ENCODE measurements at places on chromosomes 2 and 18. TPM values are rescaled to one million over a fixed set of nuclear protein-coding genes. Genes with fewer than 3 reads are reported as not detected.

GRCh38 chr2:171516793-171517192 is 5.5 kb upstream of the CYBRD1 start:
- no peak for DNase-seq

- peak; percentile 88 for DNase-seq
These were observed at the start of gene CAVIN2 for GRCh38 chr2:191846515-191847476. Gene CAVIN2, minus strand, starts transcription at chr2:191847088. Its CDS starts 163 bp downstream, at chr2:191846925.

DNA sequence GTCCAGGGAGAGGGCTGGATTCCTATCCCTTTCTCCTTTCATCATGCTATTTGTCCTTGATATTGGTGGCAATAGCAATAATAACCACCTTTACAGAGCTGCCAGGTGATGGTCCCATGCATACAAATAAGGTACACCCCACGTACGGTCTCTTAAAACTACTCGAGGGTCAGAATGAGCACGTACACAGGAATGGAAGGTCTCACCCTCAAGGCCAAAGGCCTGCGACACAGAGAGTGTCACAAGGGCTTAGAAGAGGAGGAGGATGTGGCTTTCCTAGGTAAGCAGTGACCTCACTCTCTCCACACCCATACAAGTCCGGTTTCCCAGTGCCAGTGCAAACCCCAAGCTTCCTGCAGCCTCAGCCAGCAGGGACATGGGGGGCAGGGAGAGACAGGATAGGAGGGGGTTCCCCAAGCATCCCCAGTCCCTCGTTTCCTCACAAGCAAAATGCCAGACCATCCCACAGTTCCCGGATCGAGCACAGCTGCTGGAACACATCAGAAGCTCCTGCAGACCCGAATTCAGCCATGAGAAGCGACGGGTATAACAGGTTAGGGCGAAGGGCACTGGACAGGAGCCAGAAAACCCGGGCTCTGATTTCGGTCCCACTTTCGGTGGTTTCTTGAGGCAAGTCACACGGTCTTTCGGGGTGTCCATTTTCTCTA is 49.2 kb downstream of the PLB1 start:
- DNase-seq, result no peak

DNA sequence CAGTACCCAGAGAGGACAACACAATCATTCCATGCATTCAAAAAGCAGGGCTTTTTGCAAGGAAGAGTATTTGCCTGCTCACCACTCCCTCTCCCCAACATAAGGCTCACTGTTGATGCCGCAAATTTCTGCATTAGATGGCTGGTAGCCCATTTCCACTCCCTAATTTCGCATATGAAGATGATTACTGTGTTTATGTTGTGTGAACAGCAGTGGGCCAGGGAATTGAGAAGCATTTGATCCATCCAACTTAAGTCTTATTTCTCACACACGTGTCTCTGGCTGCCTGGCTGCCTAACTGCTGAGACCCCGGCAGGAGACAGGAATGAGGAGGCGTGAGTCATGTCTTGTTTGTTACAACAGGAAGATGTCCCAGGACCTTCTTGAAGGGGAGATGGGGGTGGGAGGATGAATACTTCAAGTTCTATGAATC is 294.1 kb downstream of the ALK start:
- peak; percentile 77 for DNase-seq

DNA sequence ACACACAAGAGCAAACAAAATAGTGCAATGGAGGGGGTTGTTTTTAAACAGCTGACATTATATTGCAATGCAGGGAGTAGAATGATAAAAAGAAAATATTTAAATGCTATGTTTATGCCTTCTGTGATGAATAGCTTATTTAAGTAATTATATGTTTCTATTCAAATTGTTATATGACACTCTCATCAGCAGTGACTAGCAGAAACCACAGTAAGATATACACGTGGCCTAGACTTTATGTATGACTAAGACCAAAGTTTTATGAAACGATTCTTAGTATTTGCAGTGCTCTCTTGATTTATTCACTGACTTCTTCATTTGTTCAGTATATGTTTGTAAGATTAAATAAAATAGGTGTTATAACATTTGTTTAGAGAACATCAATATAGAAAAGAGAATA is 26.1 kb upstream of the C1D start:
- no peak for DNase-seq

DNA sequence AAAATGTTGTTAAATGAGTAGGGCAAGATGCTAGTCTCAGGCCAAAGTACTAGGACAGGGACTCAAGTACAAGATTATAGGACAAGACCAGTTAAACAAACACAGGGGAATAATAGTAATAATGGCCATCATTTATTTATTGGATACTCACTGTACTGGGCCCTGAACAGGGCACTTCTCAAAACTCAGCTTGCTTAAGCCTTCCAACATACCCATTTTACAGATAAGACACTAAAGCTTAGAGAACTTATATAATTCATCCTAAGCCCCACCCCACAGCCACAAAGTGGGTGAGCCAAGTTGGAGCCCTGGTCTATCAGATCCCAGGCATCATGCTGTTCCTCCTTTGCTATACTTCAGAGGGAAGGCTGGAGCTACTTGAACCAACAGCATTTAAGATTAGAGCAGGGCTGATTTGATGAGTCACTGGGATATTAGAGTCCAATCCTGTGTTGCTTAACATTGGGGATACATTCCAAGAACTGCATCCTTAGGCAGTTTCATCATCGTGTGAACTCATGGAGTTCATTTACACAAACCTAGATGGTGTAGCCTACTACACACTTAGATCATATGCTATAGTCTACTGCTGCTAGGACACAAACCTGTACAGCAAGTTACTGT is 153.6 kb downstream of the MTCL1 start:
- DNase-seq, result peak; percentile 89

- no peak for DNase-seq
These were observed 22.9 kb upstream of the RPL37A start for GRCh38 chr2:216475767-216476166.

DNA sequence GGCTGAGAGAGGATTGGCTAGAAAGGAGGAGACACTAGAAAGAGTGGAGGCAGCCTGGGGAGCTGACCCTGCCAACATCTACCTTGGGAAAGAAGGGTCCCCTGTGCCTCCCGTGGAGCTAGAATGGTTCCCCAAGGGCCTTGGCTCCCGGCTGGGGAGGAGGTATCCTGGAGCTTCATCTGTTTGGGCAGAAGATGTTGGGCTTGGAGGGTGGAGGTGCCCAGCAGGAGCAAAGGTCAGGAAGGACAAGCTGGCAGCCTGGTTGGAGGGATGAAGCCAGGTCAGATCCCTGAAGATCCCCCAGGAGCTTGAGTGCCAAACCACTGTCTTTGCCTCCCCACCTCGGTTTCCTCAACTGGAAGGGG is 2.9 kb downstream of the ATP6V1B1 start:
- DNase-seq, result no peak

DNA sequence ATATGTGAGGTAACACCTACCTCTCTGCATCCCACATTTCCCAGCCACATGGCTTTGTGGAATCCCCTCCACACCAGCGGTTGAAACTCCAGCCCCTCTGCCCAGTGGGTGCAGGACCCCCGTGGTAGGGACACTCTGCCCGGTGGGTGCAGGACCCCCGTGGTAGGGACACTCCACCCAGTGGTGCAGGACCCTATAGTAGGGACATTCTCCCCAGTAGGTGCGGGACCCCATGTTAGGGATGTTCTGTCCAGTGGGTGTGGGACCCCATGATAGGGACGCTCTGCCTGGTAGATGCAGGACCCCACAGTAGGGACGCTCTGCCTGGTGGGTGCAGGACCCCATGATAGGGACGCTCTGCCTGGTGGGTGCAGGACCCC is 11.5 kb downstream of the COPS9 start:
- no peak for DNase-seq

DNA sequence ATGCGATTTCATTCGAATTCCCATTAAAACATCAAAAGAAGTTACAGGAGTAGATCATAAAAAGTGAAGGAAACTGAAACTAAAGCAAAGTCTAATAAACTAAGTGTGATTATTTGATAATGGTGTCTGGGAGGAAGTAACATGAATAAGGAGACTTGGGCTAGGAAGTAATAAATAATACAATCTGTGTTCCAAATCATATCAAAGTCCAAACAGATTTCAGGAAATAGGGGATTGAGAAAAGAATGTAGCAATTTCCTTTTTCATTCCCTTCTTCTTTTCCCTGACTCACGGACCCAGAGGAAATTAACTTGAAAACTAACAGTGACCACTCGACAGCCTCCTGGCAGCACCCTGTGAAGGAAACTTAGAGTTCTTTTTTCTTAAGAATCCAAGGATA is 758.4 kb upstream of the GCFC2 start:
- no peak for DNase-seq

GRCh38 chr18:43161528-43161927 is 46.0 kb upstream of the RIT2 start:
- no peak for DNase-seq

GRCh38 chr2:239905306-239905705 is 119.8 kb downstream of the NDUFA10 start:
- no peak for DNase-seq

DNA sequence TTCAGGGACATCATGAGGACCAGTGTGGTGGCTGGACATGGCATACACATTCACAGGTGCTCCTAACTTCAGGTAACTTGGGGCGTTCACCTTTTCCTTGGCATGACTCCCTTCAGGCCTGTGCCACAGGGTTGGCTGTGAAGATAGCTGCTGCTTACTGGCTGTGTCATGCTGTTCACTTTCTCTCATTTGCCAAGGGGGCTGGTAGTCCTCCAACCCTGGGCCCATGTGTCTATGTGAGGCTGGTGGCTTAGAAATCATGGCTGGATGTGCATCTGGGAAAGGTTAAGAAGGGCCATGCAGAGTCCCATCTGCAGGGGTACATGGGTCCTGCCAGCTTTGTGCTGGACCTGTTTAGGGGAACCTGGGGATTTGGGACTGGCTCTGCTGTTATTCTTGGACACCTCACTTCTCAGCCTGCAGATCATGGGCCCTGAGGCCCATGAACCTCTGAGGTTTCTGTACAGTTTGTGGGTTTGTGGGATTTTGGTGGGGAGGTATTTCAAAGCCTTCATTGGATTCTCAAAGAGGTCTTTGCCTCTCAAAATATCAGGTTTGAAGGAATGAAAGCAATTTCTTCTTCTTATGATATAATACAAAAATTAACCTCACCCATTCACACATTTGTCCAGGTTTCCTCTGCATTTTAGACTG is 62.9 kb downstream of the FHOD3 start:
- DNase-seq, result no peak

GRCh38 chr2:25699216-25699615 is 25.8 kb upstream of the DTNB start:
- DNase-seq, result no peak

KCNG2 gene
- 0.38 TPM for polyA plus RNA-seq

CFAP65 gene
- not detected for polyA plus RNA-seq

CXCR1 gene
- polyA plus RNA-seq, result 0.09 TPM

AQP12B gene
- 1.4 TPM for polyA plus RNA-seq

GAL3ST2 gene
- 0.15 TPM for polyA plus RNA-seq

EFR3B gene
- 4.5 TPM for polyA plus RNA-seq

Measured in muscle of back (tissue), 13 donors.